NCI-H2171 treated with DMSO at 0.1 percent for 48 hours (cell line): ENCODE measurements at places on chromosomes 3 and 15.

- peak; percentile 67 for DNase-seq
Measured at GRCh38 chr3:127652246-127652995, 20.3 kb upstream of the ABTB1 start.

GRCh38 chr15:44810237-44810636 is 73.9 kb downstream of the TRIM69 start:
- no peak for DNase-seq

DNA sequence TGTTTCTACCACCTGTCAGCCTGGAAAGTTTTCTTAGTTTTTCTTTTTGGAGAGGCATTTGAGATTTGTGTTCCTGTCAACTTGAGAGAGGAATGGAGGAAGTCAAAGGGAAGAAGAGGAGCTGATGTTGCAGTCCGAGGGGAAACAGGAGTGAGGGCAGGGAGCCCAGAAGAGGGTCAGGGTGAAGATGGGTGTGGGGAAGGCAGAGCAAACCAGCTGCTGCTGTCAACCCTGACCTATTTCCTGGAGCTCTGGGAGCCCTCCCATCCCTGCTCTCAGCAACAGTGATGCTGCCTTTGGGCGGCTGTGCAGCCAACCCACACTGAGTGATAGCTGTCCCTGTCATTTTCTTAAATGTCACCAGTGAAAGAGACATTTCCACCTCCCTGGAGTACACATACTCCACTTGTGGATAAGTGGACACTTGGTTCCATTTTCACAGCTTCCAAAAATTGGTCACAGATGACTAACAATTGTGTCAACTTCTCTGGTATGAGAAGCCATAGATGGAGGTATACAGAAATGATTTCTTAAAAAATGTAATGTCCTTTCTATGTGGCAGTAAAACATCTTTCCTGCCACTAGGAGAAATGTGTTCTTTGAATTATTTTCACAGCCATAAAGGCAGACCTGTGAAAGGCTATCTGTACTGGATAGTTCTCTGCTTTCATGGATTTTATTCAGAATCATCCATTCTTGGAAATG is 556.3 kb upstream of the TBL1XR1 start:
- DNase-seq = no peak

DNA sequence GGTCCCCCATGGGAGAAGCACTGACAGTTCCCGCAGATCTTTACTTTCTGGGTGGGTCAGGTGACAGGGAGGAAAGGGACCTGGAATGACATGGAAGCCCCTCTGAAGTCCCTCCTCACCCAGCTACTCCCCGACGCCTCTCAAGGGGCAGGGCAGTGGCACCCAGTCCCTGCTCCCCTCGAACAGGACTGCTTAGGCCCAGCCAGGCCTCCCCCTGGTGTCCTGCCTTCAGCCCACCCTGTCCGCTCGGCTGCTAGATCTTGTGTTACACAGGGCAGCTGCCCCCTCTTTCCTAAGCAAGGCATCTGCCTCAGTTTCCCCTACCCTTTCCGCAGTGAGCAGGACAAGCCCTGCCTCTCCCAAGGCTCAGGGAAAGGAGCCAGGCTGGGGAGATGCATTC is 226.5 kb downstream of the XXYLT1 start:
- DNase-seq = no peak

GRCh38 chr15:92112180-92112579 is 258.7 kb downstream of the SLCO3A1 start:
- DNase-seq = no peak

DNA sequence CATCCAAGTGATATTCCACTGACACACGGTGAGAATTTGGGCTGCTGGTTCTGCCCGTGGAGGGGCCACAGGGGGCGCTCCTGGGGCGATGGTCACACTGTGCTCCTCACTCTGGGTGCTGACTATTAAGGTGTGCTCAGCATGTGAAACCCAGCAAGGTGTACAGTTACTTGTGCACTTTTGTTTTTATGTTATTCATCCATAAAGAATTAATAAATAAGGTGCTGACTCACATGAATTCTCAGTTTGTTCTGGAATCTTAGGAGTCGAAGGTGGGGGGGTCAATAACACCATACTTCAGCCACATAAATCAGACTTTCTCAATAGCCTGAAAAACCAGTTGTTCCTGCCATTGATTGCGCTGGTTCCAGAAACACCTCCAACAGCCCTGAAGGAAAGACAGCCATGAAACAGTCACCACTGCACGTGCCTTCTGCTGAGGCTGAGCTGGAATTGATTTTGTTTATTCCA is 53.5 kb upstream of the SPATA12 start:
- DNase-seq = no peak

DNA sequence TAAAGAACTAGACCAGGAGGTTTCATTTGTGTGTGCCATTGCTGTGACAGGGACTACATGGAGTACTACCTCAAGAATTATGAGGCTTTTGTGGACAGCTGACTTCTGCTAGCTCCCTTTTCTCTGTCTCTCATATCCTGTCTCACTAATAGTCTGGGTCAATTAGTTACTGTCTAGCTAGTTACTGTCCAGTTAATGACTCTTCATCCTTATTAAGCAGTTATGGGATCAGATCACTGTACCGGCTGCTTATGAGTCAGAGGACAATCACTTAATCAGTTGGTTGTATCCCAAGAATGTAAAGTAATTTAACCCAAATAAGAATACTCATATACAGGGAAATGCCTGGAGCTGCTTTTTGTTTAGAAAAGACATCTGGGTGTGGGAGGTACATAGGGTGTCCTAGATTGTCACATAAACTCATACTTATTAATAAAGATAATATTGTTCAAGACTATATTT is 158.0 kb downstream of the CDIN1 start:
- no peak for DNase-seq
